ENCODE measurements at places on chromosomes 13 and 19. TPM values are rescaled to one million over a fixed set of nuclear protein-coding genes. Genes with fewer than 3 reads are reported as not detected.
A peak's percentile ranks its signal among the peaks of the same experiment; 100 is the strongest.

Gene SIAH3
- 0.02 TPM for polyA plus RNA-seq

DNA sequence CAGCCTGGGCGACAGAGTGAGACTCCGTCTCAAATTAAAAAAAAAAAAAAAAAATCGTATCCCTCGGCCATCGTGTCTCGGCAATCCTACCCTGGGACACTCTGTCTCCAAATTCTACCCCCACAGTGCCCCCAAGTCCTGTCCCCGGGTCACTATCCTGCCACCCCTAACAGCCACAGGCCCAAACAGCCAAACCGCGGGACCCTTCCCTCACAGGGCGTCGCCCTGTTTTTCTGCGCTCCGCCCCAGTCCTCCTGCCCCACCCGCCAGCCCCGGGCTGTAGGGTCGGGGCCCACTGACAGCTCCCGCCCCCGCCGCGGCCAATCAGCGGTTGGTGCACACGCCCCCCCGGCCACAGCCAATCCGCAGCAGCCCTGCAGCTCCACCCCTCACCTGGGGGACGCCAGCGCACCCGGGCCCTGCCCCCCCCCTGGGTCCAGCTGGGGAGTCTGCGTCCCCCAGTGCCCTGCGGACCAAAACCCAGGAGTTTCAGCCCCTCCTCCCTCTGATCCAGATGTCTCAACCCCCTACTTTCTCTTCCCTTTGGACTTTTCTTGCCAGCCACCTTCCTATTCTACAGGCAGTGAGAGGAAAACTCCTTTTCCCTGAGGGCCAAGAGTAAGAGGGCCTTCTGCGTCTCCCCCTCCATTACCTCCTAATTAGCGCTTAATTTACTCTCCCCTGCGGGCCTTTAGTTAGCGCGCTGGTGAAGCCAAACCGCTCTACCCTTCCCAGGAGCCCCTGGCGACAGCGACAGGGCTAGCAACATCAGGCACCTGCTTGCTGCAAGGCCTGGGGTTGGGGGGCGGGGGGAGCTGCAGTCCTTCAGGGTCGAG is 1.5 kb upstream of the BCAT2 start:
- no peak overlapping the region for H3K27ac ChIP-seq
- H3K4me1 ChIP-seq: peaks cover 13% of the 10 kb centered on the region
- peak overlapping the region; percentile 12 for H3K4me3 ChIP-seq
- no peaks in the 10 kb centered on the region for H3K27me3 ChIP-seq

GRCh38 chr19:45862271-45862563 is 730 bp downstream of the SYMPK start:
- no peak for DNase-seq
- peak overlapping the region; percentile 86 for H3K4me3 ChIP-seq
- H3K27ac ChIP-seq: peak overlapping the region; percentile 53
- peaks cover 6% of the 10 kb centered on the region for H3K36me3 ChIP-seq
- peaks cover 4% of the 10 kb centered on the region for H3K4me1 ChIP-seq
- peaks cover 20% of the 10 kb centered on the region for H3K27me3 ChIP-seq

Gene LIN7B
- polyA plus RNA-seq: 4.4 TPM

GRCh38 chr13:47594833-47595232 is 406.2 kb downstream of the SUCLA2 start:
- no peak overlapping the region for H3K4me3 ChIP-seq
- no peaks in the 10 kb centered on the region for H3K27me3 ChIP-seq
- no peak overlapping the region for H3K27ac ChIP-seq
- no peaks in the 10 kb centered on the region for H3K36me3 ChIP-seq

- peaks cover 15% of the 10 kb centered on the region for H3K27me3 ChIP-seq
- no peaks in the 10 kb centered on the region for H3K36me3 ChIP-seq
- DNase-seq: no peak
- H3K27ac ChIP-seq: no peak overlapping the region
- H3K4me1 ChIP-seq: no peaks in the 10 kb centered on the region
- H3K4me3 ChIP-seq: no peak overlapping the region
These were observed 92.4 kb upstream of the SIAH3 start for GRCh38 chr13:45943965-45944364.

DNA sequence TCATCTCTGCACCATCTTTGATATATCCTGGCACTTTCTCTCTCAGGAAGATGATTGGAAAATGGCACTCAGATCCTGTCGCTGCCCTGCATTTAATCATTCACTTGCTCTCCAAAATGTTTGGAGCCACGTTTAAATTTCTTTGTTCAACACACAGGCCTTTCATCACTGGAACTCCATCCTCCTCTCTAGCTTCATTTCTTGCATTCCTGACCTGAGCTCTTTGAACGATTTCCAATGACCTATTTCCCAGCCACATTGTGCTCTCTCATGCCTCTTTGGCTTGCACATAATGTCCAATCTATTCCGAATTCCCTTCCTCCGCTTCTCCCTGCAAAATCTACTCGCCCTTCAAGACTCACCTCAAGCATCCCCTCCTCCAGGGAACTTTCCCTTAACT is 287.4 kb upstream of the NBEA start:
- H3K27me3 ChIP-seq: no peaks in the 10 kb centered on the region
- no peaks in the 10 kb centered on the region for H3K4me1 ChIP-seq
- DNase-seq: no peak
- H3K27ac ChIP-seq: no peak overlapping the region

Data from endothelial cell of umbilical vein (primary cell).